Iris pigment epithelial cell (primary cell): ENCODE measurements at places on chromosomes 12 and 14.

- no peak for DNase-seq
Measured at GRCh38 chr12:52284562-52285171, 6.7 kb downstream of the KRT81 start.

GRCh38 chr12:98646294-98647090, 1.4 kb downstream of the APAF1 start:
- peak; percentile 54 for DNase-seq

- DNase-seq, result no peak
Measured at GRCh38 chr12:12034344-12034743, 36.4 kb upstream of the BCL2L14 start.

GRCh38 chr12:12357719-12358461, 1.0 kb downstream of the BORCS5 start:
- no peak for DNase-seq

GRCh38 chr12:12818701-12819100, 5.6 kb downstream of the DDX47 start:
- DNase-seq, result no peak

GRCh38 chr12:45298047-45298446, 82.2 kb downstream of the ANO6 start:
- DNase-seq, result no peak

DNA sequence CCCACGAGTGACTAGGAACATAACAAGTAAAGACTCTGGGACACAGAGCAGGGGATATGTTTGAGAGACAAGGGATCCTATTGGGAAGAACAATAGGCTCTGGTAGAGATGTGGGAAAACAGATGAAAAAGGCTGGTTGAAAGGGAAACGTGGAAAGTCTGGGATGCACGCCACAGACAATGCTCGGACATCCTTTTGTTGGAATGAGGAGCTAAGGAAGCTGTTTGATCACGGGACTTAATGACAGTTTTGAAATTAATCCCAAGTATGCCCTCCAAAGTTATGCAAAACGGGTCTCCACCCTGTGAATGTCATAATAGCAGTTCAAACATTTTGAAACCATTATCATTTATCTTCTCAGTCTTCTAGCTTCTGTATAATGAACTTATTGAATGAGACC, 31.7 kb upstream of the ANO2 start:
- no peak for DNase-seq

DNA sequence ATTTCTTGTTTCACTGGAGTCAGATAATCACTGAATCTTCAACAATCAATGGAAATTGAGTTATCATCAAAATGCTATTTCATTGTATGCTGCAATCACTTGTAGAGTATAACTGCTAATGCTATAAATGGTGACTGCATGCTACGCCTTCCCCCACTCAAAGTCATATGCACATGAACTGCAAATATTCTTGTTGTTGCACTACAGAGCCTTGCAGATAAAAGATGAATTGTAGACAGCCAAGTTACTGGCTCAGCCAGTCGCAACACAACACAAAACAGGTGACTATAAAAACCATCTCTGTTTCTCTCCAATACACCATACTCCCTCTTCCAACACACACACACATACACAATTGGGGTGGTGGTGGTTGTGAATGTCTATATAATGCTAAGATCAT, 171.0 kb upstream of the HMGA2 start:
- no peak for DNase-seq

DNA sequence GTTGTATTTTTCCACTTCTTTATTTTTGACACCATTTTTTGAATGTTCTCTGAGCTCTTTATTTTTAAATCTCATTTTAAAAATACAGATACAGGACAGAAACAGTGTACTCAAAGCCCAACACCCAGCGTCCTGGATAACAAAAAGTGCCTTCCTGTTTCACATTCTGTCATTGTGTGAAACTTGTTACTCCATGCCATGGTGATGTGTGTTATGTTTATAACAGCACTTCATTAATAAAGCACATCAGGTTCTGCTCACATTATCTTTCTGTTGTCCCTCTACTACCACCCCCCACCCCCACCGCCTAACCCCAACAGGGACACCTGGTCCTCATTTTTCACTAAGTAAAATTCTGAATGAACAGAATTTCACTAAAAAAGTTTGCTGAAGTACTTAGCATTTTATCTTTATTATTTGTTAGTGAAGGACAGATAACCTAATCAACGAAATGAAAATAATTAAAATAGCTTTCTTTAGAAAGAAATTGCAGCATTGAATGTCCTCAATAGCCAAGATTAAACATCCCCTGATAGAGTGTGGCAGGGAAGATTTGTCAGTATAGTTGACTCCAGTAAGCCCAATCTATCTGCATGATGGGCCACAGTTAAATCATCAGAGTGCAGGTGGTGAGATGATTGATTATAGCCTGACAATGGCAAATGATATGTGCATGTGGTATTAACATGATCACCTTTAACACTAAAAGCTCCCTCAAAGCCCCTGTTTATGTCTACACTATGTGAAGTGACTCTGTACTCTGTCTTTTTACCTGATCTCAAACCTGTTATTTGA, 153.9 kb downstream of the ACSS3 start:
- DNase-seq, result no peak

DNA sequence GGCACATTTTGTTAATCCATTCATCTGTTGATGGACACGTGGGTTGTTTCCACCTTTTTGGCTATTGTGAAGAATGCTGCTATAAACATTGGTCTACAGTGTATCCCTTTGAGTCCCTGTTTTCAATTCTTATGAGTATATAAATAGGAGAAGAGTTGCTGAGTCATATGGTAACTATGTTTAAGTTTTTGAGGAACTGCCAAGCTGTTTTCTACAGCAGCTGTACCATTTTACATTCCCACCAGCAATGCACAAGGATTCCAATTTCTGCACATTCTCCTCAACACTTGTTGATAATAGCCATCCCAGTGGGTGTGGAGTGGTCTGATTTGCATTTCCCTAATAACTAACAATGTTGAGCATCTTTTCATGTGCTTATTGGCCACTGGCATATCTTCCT, 6.9 kb upstream of the SVOP start:
- DNase-seq, result peak; percentile 62

- DNase-seq, result no peak
Measured at GRCh38 chr12:4190366-4191063, 83.0 kb upstream of the CCND2 start.

GRCh38 chr12:69406217-69406616, 46.7 kb downstream of the YEATS4 start:
- no peak for DNase-seq

GRCh38 chr12:89454080-89454848, 70.3 kb downstream of the GALNT4 start:
- peak; percentile 15 for DNase-seq

DNA sequence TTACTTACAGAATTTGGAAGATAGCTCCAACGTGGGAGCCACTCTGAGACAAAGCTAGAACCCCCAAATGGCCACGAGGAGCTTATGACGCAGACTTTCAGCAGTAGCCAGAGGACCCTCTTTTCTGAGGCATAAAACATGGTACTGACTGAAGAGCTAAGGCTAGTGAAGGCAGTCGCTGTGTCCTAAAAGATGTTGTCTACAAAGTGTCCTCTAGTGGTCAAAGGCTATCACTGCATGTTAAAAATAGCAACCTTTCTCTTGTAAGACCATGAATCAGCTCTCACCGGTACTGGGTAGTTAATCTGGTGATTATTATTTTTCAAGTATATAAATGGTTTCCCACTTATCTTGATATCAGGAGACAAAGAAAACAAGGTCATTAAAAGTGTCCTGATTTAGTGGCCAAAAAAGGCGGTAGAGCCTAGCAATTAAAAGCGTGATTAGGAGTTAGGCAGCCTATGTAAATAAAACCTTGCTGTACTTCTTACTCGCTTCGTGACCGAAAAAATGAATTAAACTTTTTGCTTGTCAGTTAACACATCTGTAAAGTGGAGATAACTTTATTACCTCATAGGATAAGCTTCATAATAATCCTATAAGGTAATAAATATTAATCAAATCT, 47.0 kb upstream of the LGR5 start:
- DNase-seq, result peak; percentile 82

- no peak for DNase-seq
Measured at GRCh38 chr14:101980251-101980650, 15.9 kb downstream of the DYNC1H1 start.

- no peak for DNase-seq
Measured at GRCh38 chr12:69243099-69244084, 4.0 kb downstream of the CPSF6 start.

GRCh38 chr12:67541625-67541991, 106.9 kb upstream of the DYRK2 start:
- DNase-seq, result no peak

- no peak for DNase-seq
Measured at GRCh38 chr12:26700430-26700829, 132.6 kb downstream of the ITPR2 start.

- DNase-seq, result peak; percentile 82
Measured at GRCh38 chr12:20350495-20350894, 17.8 kb upstream of the PDE3A start.

- no peak for DNase-seq
Measured at GRCh38 chr14:68893566-68893965, 85.5 kb downstream of the ACTN1 start.

- DNase-seq, result no peak
Measured at GRCh38 chr12:72574138-72574537, 302.0 kb downstream of the TRHDE start.

DNA sequence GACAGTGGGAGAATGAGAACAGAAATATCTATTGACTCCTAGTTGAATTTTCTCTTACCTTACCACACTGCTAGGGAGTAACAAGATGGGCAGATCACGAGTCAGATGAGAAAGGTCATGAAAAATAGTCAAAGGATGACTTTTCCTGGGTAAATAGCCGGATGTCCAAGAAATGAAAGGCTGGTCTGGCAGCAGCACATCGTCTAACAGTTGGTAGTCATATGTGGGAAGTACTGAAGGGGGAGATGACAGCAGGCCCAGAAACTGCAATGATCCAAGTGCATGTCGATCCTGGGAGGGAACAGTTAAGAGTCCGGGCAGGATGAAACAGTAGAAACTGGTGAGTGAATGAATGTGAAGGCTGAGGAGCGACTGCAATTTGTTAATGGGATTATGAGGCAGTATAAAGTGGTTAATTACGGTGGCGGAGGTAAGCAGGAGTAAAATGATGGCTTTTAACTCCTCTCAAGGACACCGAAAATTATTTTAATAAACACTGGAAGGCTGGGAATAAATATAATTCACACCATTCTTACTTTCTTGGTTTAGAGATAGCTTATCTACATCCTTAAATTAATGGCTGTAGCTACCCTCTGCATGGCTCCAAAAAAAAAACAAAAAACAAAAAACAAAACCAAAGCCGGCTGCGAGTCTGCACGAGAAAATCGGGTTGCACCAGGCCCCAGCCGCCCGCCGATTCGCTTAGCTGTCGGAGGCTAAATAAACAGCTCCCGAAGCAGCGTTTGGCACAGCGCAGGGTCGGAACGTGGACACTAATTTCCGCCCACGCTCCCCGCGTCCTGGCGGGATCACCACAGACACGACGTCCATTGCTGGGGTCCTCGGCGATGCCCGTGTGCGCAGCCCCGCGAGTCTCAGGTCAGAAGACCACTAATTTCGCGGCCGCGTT, 1.0 kb upstream of the ERC1 start:
- peak; percentile 79 for DNase-seq

DNA sequence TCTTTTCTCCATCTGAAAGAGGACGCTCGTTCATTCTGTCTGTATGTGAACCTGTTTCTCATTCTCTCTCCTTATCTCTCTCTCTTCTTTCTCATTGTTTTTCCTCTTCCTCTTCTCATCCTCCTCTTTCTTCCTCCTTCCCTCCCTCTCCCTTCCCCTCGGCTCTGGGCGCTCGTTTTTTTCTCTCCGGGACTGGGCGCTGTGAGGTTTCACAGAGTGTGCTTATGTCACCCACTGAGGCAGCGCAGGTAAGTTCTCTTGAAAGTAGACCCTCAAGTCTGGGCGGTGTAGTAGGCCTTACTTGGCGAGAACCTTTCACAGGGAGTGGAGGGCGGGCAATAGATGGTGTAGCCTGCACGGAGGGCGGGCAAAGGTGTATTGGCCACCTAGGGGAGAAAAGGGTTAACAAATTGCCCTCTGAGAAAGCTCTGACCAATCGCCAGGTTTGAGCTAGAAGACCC, 4.5 kb upstream of the SIX1 start:
- DNase-seq, result no peak

GRCh38 chr12:47216150-47216677, 136.5 kb upstream of the AMIGO2 start:
- no peak for DNase-seq

DNA sequence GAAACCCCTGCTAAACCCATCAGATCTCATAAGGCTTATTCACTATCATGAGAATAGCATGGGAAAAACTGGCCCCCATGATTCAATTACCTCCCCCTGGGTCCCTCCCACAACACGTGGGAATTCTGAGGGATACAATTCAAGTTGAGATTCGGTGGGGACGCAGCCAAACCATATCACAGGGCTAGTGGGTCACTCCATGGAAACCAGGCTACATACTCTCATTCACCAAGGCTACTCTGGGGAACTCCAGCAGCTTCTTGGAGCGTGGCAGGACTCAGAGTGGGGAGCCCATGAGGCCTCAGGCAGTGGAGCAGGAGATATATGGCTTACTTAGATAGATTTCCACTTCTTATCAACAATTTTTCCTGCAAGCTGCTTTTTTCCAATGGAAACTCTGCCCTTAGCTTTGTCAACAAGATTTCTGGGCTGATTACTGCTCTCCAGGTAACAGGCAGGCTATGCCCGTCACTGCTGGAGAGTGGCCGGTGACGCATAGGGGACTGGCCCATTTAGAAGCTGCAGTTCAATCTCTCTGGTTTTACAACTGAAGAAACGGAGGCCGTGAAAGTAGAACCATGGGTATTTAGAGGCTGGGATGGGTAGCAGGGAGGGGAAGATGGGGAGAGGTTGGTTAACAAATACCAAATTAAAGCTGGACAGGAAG, 16.5 kb downstream of the VDR start:
- DNase-seq, result no peak

GRCh38 chr12:55696141-55696540, 11.6 kb downstream of the ITGA7 start:
- no peak for DNase-seq

DNA sequence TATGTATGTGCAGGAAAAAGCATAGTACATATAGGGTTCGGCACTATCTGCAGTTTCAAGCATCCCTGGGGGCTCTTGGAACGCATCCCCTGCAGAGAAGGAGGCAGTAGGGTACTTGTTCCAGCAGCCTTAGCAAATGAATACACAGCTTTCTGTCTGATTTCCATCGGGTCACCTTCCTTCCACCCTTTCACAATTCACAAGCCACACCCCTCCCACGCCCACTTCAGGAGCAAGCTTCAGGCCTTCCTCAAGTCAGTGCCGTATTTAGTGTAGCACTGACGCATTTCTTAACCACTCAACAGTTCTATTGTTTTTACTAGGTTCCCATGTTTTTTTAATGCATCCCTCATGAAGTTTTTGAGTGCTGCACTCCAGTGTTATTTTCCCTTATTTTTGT, 64.2 kb downstream of the CLMN start:
- DNase-seq, result peak; percentile 92

DNA sequence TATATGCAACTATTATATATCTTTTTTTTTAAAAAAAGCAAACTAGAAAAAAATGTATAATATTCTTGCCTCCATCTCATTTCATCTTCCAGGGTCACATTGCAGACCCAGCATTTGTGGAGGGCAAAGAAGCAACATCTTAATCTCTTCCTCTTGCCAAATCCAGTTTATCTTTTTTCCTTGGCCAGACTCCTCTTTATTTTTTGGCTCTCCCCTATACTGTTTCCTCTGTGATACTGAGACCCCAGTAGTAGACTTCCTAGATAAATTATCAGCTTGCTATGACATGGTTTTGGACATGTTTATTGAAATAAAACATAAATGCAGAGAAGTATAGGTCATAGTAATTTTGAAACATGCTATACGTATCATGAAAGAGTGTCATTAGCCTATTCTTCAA, 303.8 kb upstream of the DDHD1 start:
- no peak for DNase-seq

- DNase-seq, result no peak
Measured at GRCh38 chr12:68447797-68448260, 115.7 kb upstream of the MDM1 start.
